Spleen (tissue), 13 donors: ENCODE measurements at places on chromosomes 6 and 20. TPM values are rescaled to one million over a fixed set of nuclear protein-coding genes. Genes with fewer than 3 reads are reported as not detected.

GRCh38 chr20:46114449-46114848, 3.7 kb upstream of the CD40 start:
- no peak for DNase-seq

DNA sequence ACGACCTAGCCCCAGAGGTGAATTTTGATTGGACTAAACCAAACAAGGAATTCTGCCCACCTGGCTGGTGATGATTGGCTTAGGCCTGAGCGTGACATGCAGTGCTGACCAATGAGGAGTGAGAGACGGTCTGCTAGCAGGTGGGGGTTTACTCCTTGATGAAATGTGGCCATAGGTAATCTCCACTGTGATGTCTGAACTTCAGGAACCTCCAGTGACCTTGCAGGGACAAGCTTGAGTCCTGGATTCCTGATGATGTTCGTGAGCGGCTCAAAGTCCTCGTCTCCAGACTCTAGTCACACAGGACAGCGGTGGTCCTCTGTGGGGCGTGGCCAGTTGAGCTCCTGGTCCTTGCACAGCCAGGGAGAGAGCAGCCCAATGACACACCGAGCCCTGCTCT, 8.4 kb downstream of the VSX1 start:
- DNase-seq = no peak

- DNase-seq = no peak
Observed at GRCh38 chr6:136725124-136725523, 67.2 kb downstream of the MAP3K5 start.

TIAM2 gene
- polyA plus RNA-seq = 5.7 TPM

GUCA1A gene
- not detected for polyA plus RNA-seq
